ENCODE measurements at places on chromosomes 2 and 18.

DNA sequence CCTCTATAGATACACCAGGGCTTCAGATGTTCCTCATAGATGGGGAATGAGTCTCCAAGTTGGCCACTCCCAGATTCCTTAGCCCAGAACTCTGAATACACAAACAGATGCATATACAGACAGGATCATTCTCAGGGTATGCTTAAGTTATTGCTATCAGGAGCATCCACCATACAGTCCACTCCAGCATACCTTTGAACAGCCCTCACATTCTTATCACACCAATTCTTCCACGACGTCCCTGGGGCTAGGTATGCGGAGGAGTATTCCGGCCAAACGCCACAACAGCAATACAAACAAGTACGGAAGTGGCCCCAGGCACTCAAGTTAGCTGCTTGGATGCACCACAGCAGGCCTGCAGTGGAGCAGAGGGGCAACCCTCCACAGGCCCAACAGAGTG is 312.5 kb upstream of the CHAC2 start:
- no peak for DNase-seq

- no peak for DNase-seq
These were observed 36.4 kb upstream of the TBR1 start for GRCh38 chr2:161379740-161380139.

DNA sequence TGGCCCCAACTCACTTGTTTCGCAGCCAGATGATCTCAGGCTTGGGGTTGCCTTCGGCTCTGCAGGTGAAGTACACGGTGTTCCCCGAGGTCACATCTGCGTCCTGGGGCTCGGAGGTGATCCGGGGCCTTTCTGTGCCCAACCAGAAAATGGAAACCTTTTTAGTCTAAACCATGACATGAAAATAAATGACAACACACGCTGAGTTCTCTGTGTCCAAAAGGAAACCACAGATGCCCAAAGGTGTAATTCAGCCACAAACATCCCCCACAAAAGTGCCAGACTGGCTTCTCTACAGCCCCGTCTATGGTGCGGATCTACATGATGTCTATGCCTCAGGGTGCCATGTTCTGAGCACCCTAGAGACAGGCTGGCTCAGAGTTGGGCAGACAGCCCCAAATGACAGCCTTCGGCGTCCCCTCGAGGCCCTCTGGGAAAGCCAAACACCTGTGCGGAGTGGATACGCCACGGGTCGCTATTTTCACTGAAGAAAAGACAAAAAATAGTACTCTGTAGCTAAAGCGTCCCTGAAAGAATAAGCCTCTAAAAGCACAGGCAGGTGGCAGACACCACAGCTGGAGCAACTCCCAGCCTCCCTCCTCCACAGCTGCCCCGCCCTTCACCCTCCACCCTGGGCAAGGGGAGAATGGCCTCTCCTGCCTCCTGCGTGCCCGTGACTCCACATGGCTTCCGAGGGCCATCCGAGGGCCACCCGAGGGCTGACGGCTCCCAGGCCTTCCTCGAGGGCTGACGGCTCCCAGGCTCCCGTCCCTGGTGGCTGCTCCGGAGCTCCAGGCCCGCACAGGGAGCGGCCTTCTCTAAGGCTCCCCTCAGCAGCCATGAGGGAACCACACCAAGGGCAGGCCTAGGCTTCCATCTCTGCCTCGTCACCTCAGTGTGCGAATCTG is 67.1 kb downstream of the PXDN start:
- DNase-seq: no peak

DNA sequence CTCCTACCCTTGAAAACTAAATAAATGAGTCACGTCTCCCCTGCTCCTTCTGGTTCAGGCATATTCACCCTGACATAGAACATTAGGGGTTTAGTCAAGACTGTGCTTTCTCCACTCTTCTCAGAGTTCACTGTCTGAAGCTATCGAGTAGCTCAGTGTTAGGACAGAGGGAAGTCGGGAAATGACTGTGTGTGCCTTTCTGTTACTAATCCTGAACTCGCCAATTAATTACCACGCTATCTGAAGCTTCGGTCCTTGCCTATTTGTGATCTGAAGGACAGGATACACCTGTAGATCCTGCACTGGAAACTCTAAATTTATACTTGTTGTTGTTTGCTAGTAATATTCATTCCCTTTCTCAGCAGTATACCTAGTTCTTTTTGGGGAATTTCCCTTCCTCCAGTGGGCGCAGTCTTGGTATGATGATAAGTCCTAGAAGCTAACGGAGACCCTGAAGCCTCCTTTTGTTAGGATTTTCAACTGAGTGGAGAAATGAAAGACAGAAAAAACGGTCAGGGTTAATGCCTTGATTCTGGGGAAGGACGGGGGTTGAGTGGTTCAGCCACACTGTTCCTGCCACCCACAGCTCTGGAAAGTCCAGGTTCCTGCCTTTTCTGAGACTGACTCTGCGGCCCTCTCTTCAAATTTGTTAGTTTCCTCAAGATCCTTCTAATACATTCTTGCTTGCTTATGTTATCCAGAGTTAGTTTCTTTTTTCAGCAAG is 218.0 kb downstream of the DLGAP1 start:
- DNase-seq: no peak

GRCh38 chr2:106995556-106995955 is 109.6 kb upstream of the ST6GAL2 start:
- DNase-seq: no peak

- no peak for DNase-seq
These were observed 94.2 kb downstream of the CD8B2 start for GRCh38 chr2:106581328-106581727.

DNA sequence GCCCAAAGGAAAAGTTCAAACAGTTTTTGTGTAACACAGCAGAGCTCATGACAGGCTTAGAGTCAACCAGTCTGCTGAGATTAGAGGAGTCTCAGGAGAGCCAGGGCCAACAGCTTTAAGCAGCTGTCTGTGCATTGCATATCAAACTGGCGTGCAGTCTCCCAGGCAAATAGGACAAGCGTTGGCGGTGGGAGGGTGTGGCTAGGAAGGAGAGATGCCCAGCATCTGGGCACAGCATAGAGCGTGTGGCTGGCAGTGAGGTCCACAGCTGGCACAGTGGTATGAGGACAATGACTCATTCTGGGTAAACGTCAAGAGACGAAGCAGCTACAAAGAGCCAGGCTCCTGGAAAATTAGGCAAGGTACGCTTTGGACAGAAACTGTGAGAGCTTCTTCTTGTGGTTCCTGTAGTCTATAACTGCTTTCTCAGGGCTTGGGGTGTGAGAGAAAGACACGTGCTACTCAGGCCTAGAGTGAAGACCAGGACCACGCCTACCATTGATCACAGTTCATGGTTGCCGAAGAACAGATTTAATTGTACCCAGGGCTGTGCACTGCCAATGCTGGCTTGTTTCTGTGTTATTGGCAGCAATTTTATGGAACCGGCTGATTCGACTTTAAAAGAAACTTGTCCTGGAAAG is 14.8 kb downstream of the ZAP70 start:
- DNase-seq: no peak

- DNase-seq: no peak
These were observed 64.5 kb downstream of the FAM210A start for GRCh38 chr18:13661779-13662256.

DNA sequence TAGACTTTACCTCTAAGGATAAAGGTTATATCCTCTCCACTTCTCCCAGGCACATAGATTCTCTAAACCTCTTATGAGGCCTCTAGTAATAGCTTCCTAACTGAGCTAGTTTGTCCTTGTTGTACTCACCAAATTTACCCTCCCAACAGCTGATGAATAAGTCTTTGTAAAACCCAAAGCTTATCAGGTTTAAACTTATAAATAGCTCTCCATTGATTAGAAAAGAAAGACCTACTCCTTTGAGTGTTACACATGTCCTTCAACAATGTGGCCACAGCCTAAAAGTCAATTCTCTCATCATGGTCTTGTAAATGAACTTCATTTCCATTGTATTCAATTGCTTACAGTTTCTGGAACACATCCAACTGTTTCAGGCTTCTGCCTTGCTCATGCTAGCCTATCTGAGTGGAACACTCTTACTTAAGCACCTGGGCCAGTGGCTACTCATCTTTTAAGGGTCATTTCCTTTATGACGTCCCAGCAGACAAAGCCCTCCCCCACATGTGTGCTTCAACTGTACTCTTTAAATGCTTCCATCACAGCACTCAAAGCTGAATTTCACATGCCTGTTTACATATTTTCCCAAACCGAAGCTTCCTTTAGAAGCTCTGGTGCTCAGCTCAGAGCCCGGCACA is 131.6 kb downstream of the CDH2 start:
- no peak for DNase-seq

GRCh38 chr2:85273738-85274731 is 53.8 kb downstream of the TGOLN2 start:
- DNase-seq: no peak

- no peak for DNase-seq
These were observed 60.0 kb upstream of the PSME4 start for GRCh38 chr2:54030806-54031205.

DNA sequence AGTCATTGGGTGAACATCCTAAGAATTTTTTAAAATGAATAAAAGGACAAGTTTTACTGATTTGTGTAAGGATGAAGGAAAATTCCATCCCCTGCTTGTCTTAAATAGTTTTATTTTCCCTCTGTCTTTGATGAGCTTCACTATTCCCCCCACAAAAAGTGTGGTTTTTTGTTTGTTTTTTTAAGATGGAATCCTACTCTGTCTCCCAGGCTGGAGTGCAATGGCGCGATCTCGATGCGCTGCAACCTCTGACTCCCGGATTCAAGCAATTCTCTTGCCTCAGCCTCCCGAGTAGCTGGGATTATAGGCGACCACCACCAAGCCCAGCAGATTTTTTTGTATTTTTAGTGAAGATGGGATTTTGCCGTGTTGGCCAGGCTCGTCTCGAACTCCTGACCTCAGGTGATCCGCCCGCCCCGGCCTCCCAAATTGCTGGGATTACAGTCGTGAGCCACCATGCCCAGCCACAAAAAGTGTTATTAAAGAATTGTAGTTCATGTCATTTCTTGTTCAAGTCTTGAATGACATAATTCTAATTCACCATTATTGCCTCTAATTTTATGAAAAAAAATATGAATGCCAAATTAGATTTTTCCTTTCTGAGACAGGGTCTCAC is 91.7 kb downstream of the AGPS start:
- DNase-seq: no peak

DNA sequence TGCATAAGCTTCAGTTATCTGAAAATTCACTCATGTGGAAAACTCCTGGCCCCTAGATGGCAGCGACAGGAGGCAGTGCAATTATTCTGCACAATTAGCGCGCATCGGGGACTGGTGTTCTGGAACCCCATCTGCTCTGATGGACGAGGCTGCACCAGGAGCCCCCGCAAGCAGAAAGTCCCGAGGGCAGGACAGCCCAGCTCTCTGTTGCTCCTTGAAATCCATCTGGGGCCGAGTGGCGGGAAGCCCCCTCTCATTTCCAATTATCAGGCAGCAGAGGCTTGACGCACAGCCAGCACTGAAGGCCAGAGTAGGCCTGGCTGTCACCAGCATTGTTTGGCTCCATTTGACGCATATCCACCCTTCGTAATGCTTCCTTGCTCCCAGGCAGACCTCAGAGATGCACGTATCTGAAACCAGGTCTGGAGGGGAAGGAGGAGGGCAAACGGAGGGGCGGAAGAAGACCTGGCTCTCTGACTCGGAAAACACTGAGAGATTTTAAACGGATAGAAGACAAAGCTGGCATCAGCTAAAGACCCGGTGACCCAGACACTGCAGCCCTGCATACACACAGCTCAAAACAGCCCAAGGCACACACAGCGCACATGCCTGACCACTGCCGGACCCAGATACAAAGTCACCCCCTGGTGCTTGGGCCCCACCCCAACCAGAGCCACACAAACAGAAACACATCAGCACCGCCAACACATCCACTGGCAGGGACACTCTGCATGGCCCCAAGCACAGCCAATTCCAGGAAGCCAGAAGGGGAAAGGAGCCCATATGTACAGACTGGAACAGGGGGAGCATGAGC is 69.8 kb downstream of the TNS1 start:
- no peak for DNase-seq

DNA sequence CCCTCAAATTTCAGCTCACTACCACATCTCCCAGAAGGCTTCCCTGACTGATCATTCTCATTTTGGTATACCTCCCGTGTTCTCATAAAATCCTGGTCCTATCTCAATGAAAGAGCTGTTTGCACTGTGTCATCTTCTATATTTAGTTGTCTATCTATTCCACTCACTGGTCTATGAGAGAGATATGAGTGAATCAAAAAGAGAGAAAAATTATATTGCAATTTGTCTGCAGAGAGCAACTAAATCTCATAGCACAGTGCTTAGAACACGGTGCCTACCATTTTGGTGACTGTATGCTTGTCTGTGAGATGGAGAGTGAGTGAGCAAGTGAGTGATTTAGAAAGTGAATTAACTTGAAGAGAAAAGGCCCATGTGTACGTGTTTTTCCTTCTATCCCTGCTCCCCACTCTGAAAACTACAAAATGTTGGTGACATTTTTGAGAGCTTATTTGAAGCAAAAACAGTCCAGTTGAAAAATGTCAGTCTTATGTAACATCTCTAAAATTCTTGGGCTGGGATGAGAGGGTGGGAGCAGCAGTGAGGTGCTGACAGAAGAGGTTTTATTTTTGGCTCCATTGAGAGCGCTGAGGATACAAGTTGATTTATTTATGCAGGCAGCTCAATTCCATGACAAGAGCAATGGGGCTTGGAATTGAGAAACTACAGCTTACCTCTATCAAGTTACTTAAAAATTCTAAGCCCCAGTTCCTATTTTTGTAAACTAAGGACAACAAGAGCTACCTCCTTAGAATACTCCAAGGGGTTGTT is 373.5 kb upstream of the CHST9 start:
- no peak for DNase-seq

GRCh38 chr18:54786206-54786605 is 42.1 kb upstream of the RAB27B start:
- DNase-seq: no peak

DNA sequence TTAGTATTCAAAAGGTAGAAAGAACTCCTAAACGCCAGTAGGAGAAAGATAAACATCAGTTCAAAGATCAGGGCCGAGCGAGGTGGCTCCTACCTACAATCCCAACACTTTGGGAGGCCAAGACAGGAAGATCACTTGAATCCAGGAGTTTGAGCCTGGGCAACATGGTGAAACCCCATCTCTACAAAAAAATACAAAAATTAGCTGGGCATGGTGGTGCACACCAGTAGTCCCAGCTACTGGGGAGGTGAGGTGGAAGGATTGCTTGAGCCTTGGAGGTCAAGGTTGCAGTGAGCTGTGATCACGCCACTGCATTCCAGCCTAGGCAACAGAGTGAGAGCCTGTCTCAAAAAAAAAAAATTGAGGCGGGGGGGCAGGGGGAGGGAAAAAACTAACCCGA is 40.6 kb downstream of the MBOAT2 start:
- no peak for DNase-seq

- DNase-seq: no peak
These were observed 66.6 kb upstream of the SNTG2 start for GRCh38 chr2:883803-884748.

Data from stimulated activated CD8-positive, alpha-beta memory T cell treated with anti-CD3 and anti-CD28 coated beads, Interleukin-4, amount 100 ng/mL, for 4 hours (primary cell).